ENCODE measurements at places on chromosomes 2 and 18.
A peak's percentile ranks its signal among the peaks of the same experiment; 100 is the strongest.

GRCh38 chr2:33213648-33214047, 262.8 kb upstream of the RASGRP3 start:
- DNase-seq: no peak

DNA sequence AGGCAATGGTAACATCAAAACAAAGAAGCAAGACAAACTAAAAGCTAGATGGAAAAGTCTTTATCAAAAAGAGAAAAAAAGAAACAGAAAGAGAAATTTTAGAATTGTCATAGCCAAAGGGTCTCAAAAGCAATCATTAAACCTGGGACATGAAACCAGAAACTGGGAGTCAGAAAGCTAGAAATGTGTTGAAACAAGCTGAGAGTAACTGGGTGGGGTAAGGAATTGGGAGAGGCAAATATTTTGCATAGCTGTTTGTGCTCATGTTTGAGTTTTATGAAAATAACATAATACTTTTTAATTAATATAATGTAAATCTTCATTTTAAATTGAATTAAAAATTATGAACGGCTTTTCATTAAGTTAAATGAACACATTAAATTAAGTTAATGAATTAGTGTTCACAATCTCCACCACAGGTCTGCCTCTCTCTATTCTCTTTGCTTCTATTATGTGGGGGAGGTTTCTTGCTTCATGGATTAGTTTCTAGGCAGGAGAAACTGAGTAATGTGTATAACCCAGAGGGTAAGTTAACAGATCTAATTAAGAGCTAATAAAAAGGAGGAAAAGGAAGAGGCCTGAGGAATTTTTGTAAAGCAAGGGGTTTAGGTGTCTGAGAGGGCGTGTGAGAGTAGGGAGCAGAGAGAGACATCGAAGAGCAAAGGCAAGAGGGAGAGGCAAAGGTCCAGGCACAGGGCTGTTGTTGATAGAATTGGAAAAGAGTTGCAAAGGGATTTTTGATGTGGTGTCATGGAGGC, 20.0 kb upstream of the SERPINB2 start:
- DNase-seq: no peak

- DNase-seq: no peak
Measured at GRCh38 chr18:48762836-48763718, 187.7 kb downstream of the SMAD7 start.

DNA sequence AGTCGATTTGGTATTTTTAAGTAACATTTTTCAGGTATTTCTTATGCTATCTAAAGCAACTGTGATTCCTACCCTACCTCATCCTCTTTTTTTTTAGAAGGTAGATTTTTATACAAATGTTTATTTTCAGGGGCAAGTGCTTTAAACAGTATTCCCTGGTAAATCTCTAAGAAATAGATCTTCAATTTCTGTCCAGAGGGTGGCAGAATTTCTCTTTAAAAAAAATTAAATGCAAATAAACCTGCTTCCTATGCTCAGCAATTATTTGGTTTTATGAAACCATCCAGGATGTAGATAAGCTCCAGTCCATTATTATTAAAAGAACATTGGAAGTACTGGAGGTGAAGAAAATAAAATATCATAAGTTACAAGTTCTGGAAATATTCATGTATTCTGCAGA, 191.9 kb downstream of the MYO3B start:
- DNase-seq: no peak

- peak; percentile 16 for DNase-seq
Measured at GRCh38 chr2:182077448-182078142, 91.9 kb downstream of the PPP1R1C start.

DNA sequence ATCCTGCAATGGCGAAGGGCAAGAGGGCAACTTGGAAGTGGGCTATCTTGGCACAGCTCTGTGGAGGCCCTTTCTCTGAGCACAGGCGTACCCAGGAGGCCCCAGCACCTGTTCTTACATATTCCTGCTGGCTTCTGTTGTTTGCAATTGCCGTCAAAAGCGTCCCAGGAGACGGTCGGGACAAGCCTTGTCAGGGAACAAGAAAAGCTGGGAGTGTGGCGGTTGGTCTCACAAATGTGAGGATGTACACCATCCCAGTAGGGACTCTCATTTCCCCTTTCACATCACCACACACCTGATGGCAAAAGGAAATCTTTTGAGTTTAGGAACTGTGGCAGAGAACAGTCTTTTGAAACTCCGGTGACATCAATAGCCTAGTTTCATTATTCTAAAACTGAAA, 94.7 kb upstream of the EFEMP1 start:
- DNase-seq: no peak

DNA sequence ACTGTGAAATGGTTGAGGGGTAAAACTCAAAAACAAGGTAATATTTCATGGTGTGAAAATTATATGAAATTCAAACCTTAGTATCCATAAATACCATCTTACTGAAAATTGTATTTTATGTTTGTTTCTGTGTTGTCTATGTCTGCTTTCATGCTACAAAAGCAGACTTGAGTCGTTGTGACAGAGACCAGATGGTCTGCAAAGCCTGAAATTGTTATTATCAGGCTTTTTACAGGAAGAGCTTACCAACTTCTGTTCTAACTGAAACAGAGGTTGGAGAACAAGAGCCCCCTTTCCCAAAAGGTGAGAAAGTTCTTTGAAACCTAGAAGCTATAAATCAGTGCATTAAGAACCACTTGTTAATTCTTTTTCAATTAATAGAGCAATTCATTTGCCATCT, 110.0 kb downstream of the COL4A4 start:
- DNase-seq: no peak

DNA sequence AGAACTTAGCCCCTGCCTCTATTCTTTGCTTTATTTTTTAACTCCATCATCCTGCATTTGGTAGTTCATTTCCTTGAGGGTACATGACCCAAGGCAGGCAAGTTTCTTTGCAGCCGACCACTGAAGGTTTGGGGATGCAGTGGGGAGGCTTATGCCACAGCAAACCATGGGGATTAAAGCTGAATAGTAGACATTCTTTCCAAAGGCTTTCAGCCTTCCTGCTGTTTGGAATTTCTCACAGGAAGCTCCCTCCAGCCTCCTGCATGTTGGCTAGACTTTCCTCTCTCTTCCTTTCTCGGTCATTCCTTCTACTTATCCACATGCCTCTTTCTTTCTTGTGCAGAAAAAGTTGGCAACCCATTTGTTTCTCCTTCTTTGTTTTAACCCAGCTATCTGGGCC, 77.3 kb downstream of the SOCS6 start:
- DNase-seq: no peak

All from HuH-7.5 (cell line).